Stimulated activated CD4-positive, alpha-beta T cell treated with anti-CD3 and anti-CD28 coated beads, TNF-alpha, amount 100 ng/mL, for 1 hour (primary cell): ENCODE measurements at places on chromosomes 13 and 19.

- DNase-seq: no peak
These were observed 1237.8 kb downstream of the SLITRK5 start for GRCh38 chr13:88908961-88909441.

DNA sequence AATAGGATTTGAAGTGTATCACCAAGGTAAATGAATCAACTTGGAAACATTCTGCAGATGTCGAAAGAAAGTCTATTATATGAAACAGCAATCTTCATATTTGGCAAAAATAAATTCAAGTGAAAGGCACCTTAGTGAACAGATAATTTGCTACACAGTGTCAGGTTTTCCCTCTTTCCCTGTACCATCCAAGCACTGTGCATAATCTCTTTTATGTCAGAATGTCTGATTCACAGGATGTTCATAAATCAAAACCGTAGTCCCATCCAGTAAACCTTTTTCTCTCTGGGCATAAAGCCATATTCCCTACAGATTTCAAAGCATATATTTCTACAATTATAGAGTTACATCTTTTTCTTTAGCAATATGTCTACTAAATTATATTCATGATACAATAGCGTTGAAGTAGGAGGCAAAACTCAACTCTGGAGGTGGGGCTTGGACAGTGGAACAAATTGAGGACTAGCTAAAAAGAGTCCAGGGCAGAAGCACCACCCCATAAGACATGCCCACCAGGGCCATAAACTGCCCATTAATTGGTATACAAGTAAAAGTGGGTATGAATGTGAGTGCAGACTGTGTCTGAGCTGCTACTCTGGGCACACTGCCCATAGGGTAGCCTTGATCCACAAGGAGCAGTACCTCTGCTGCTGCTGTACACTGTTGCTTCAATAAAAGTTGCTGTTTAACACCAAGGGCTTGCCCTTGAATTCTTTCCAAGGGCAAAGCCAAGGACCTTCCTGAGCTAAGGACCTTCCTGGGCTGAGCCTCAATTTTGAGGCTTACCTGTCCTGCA, 72.1 kb upstream of the MYCBP2 start:
- DNase-seq: no peak

DNA sequence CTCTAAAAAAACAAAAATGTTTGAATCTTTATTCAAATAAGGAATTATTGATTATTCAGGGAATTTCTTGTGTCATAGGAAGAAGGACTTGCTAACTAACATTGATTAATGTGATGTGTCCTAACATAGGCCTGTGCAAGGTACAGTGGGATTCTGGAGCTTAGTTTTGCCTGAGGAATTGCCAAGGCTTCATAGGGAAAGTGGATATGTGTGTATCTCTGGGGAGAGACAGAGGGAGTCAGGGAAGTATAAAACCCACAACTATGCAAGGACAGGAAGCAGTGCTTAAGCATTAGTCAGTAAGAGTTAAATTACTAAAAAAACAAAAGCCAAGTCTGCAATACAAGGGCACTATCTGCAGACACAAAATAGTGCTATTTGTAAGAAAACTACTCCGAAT, 59.6 kb downstream of the WDFY2 start:
- DNase-seq: no peak

GRCh38 chr13:75225288-75226032, 256.5 kb downstream of the TBC1D4 start:
- no peak for DNase-seq

- DNase-seq: no peak
These were observed 555.2 kb downstream of the SLITRK1 start for GRCh38 chr13:83327091-83327490.

DNA sequence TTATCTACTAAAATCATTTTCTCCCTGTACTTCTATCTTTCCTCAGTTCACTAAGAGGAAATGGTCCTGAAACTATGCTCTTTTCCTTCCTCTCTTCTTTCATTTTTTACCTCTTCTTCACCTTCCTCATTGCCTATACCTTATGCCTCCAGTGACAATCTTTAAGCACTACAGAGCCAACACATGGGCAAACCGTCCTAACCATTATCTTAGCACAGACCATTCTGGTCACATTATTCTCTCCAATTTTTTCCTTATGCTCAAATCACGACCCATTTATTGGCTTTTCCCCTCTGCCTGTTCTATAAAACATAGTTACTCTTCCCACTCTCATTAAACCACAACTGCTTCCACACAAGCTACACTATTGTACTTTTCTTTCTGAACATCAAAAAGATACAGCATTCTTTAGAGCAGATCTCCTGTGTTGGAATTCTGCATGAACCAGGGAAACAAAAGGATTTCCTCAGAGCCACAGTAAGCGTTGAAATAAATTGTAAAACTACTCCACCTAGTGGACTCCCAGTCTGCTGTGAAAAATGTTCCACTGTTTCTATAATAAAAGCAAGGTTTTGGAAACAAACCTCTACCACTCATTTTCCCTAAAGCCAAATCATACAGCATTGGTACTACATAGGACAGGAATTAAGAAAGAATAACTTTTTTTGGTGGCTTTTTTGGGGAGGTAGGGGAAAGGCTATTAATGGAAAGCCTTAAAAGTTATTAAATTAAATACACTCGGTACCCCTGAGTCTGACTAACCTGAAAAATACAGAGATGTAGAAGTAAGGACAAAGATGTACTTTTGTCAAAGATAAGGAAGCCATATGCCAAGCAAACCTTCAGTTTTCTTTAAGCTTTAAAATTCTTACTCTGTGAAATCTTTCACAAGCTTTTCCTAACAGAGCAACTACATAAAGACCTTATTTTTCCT, 19.5 kb downstream of the NUFIP1 start:
- no peak for DNase-seq
